Activated effector memory CD4-positive, alpha-beta T cell treated with Interleukin-2 at 50 U/mL for 16 hours (primary cell): ENCODE measurements at places on chromosomes 13 and 19.

DNA sequence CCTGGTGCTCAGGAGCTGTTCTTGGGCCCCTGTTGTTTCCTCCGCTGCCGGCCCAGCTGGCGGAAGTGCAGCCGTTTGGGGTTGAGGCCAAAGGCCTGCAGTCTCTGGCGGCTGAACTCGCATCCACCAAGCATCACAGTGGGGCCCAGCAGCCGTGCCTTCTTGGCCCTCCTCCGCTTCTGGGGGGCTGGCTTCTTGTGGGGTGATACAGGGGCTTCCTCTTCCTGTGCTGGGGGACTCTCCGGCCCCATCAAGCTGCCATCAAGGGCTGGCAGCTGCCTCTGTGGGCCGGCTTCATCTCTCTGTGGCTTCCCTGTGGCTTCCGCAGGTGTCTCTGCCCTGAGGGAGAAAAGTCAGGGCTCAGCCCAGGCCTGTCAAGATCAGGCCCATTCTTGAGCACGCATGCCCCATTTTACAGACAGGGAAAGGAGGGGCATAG, 10.3 kb downstream of the ATG4D start:
- DNase-seq = peak; percentile 51

DNA sequence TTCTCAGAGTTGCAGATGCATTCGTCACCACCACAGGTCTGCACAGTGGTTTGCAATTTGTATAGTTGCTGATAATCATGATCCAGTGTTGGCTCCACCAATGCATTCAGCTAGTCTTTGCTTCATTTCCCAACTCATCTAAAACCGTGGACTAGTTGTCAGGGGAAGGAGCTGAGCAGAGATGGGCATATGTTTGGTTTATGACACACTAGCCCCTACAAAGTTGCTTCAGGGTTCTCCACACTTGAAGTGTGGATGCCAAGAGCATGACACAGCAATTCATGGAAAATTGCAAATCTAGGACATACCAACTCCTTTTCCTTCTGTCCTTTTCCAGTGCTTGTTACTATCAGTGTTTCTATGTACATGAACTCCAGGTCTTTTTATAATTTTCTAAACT, 168.0 kb downstream of the TNFSF13B start:
- no peak for DNase-seq

GRCh38 chr19:56092685-56093631, 28.1 kb downstream of the ZNF787 start:
- DNase-seq = no peak

DNA sequence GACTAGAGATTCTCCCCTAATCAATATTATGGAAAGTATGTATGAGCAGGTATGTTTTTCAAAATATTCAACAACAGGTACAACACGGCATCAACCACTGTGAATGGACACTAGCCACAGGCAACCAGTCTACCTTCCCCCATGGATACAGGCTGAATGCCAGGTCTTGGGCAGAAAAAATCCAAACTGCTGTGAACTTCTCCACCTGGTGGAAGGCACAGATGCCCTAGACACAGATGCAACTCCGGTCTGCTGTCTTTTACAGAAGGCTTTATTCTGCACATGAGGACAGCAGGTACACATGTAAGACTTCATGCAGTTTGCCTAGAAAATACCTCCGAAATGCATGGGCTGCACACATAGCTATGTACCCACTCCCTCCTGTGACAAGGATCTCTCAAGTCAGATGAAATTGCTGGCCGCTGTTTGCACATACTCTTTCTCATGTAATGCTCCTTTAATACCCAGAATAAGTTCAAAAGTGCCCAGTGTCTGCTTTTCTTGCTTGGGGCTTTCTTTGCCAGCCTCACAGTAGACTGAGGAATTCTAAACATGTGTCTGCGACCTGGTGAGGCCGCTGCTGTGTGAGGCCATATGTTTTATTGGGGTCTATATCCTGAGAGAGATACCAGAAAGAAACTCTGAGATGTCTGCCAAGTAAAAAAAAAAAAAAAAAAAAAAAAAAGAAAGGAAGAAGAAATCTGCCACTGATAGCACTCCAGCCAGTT, 325.9 kb downstream of the FOXO1 start:
- no peak for DNase-seq

GRCh38 chr13:48412881-48413351, at the start of gene LPAR6:
Gene LPAR6 (minus strand): TSS chr13:48413113. CDS start chr13:48412423, 690 bp downstream.
- no peak for DNase-seq

DNA sequence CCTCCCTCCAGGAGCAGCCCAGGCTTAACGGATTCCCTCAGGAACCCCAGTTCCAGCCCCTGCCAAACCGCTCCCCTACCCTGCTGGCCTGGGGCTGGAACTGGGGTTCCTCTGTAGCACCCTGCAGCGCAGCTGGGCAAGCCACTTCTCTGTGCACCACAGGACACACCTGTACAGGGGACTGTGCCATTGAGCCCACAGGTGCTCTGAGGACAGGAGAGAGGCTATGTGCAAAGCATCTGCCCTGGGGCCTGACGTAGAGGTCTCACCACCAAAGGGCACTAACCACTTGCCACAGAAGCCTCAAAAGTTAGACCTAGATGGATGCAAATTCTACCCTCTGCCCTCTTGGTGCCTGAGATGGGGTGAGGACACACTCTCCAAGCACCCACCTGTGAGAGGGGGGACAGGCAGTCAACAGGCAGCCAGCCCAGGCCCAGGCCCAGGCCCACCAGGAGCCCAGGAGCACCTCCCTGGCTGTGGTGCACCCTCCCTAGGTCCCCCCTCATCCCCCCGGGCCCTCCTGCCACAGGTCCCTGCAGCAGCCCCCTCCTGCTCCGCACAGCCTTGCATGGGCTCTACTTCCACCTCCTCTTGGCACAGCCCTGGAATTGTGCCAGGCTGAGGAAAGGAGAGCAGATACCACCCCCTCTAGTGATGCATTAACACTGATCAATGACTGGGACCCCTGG, 27.6 kb upstream of the SLC35E1 start:
- DNase-seq = no peak

DNA sequence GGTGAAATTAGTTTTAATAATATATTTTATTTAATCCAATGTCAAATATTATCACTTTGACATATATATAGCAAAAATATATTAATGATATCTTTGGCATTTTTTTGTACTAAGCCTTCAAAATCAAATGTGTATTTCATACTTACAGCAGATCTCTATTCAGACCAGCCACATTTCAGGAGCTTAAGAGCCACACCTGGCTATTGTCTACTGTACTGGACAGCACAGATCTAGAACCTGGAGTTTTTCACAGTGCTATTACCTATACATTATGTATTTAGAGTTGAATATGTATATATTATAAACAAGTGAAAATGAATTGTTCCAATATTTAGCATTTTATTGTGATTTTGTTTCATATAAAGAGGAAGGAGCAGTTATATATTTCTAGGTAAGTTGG, 486.3 kb downstream of the DIAPH3 start:
- no peak for DNase-seq

GRCh38 chr19:1066251-1066747, 668 bp upstream of the ARHGAP45 start:
- DNase-seq = no peak

- no peak for DNase-seq
Observed at GRCh38 chr13:23701636-23702035, 131.4 kb downstream of the TNFRSF19 start.

DNA sequence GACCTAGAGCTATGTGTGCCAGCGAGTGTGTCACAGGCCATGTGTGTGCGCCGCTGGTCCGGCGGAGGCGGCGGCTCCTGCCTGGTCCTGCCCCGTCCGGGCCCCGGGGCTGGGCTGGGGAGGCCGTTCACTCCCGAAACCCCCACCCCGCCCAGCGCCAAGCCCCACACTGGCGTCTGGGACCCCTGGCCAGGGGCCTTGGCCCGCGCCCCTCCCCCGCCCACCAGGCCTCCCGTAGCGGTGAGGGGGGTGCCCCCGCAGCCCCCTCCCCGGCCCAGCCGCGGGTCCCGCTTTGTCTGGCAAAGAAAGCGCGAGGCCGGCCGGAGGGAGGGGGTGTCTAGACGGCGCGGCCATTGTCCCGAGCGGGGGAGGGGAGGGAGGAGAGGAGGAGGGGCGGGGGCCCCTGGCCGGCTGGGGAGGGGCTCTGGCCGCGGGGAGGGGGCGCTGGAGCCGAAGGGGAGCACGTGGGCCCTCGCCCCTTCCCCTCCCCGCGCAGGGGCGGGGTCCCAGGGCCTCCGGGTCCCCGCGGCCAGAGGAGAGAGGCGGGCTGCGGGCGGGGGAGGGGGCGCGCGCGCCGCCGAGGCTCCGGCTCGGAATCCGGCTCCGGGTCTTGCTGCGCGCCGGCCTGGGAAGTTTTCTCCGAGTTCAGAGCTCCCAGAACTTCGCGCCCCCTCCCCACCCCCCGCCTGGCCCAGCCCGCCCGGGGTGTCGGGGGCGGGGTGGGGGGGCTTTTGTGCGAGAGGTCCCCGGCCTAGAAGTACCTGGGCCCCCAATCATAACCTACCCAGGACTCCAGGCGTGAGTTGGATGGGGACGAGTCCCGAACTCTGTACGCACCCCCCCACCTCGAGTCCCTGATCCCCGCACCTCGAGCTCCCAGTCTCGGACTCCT, 888 bp downstream of the NOTCH3 start:
- DNase-seq = no peak

GRCh38 chr13:59809564-59809963, 354.2 kb downstream of the DIAPH3 start:
- no peak for DNase-seq

DNA sequence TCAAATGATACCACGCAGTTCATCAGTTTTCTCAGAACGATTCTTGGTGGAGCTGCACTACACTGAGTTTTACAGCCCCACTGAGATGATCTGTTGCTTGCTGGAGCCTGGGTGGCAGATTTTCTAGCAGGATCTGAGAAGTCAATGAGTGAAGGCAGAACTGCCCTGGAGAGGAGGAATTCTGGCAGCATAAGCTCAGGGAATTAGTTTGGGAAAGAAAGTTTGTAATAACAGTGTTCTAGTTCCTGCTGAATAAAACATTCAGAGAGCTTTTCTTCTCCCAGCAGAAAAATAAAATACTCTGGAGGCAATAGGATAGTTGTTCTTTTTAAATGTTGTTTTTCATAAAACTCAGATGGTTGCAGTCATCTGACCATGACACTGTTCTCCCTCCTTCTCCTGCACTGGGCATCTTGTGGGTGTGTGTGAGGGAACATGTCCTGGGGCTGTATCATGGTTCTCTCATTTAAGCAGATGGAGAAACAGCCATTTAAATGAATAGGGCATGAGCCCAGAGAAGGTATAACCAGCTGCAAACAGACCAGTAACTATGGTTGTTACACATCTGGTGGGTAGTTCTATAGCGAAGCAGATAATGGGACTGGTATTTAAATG, 29.6 kb downstream of the OLFM4 start:
- DNase-seq = no peak

GRCh38 chr19:52453324-52454094, at the start of gene ZNF578:
Gene ZNF578 (plus strand): TSS chr19:52453553. CDS start chr19:52501846, 48,293 bp downstream.
- DNase-seq = peak; percentile 45

DNA sequence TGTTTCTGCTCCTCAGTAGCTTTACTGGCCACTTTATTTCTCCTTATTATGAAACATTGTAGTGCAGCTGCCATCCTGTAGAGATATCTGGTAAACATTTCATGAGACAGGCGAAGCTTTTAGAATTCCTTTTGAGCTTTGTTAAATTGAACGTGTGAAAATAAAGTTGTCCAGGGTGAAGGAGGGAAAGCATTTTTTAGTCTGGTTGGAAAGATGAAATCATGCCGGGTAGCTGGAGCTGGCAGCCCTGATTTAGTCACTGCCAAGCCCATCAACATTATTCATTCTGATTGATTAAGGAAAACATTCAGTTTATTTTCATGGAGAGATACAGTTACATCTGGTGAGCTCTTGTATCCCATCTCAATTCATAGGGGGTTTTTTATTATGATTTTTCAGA, 326.2 kb upstream of the GPC6 start:
- no peak for DNase-seq

DNA sequence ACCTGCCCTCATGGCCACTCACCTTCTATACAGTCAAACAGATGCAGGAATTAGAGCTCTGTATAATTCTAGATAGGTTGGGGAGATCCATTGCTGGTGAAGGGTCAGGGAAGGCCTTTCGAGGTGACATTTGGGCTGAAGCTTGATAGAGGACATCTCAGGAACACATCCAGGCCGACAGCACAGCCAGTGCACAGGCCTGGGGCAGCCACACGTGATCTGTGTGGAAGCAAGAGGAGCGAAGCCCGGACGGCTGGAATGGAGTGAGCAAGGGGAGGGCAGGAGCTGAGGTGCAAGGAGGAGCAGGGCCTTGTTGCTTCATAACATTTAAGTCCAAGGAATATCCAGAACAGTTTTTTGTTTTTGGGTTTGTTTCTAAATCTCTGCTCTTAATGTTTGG, 4.5 kb upstream of the OVOL3 start:
- no peak for DNase-seq

DNA sequence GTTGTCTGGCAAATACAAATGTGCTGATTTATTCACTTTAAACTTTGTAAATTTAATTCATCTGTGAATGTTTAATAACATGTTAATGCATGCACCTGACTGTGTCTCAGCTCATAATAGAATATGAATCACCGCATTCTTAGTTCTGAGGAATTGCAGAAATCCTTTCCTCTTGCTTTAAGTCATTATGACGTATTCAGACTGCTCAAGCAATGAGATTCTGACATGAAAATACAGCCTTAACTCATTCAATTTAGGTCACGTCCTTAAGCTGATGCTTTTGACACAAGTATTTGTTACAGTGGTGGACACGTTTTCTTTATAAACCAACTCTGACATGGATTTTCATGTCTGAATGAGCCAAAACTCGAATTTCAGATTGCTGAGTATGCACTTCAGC, 541.0 kb upstream of the KLF12 start:
- DNase-seq = no peak

GRCh38 chr19:49222528-49222927, 64.9 kb downstream of the TRPM4 start:
- no peak for DNase-seq

- DNase-seq = no peak
Observed at GRCh38 chr19:4431296-4431695, 26.3 kb downstream of the UBXN6 start.

- DNase-seq = no peak
Observed at GRCh38 chr19:16830679-16831078, 1.5 kb downstream of the SIN3B start.

DNA sequence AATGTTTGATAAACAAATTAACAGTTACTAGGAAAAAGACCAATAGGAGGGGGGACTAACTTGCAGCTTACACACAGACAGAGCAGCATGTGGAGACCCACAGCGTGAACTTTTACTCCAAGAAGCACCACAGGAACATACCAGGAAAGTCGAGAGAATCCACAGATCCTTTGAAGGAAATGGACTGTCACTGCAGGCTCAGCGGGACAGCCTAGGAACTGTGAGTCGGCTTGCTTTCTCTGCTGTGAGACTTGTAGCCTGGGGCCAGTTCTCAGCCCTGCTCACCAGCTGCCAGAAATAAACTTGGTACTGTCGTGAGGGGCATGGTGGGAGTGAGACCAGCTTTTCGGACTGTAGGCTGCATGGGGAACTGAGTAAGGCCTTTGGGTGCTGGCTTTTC, 1211.5 kb downstream of the PCDH17 start:
- DNase-seq = no peak
